ENCODE measurements at places on chromosomes 7 and 10.

GRCh38 chr10:113959383-113959760, 84.3 kb upstream of the ADRB1 start:
- no peak for DNase-seq

- no peak for DNase-seq
Observed at GRCh38 chr10:63258920-63259678, 126.0 kb downstream of the NRBF2 start.

- no peak for DNase-seq
Observed at GRCh38 chr10:50231515-50232260, 19.6 kb downstream of the ASAH2 start.

DNA sequence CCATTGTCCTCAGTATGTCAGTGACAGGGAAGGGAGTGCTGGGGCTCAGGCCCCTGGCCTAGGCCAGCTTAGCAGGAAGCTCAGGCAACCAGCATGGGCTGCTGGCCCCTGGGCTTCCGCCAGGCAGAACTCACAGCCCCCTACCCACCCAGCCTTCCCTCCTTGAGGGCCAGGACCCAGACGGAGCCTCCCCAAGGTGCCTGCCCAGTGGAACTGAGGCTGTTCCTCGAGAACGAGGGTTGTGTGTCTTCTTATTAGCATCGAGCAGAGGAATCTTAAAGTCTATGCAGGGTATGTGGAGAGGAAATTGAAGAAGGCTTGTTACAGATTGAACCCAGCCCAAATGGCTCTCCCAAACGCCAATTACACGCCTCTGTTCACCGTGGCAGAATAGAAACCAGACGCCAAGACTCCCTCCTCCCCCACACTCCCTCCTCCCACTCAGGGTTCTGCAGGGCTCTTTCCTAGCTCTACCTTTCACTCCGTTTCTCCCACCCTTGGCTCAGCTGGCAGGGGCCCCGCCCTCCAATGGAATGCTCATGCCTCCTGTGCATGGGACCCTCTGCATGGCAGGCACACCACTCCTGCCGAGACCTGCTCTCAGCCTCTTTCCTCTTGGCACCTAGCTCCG, 134.4 kb downstream of the ZMIZ1 start:
- DNase-seq, result no peak

DNA sequence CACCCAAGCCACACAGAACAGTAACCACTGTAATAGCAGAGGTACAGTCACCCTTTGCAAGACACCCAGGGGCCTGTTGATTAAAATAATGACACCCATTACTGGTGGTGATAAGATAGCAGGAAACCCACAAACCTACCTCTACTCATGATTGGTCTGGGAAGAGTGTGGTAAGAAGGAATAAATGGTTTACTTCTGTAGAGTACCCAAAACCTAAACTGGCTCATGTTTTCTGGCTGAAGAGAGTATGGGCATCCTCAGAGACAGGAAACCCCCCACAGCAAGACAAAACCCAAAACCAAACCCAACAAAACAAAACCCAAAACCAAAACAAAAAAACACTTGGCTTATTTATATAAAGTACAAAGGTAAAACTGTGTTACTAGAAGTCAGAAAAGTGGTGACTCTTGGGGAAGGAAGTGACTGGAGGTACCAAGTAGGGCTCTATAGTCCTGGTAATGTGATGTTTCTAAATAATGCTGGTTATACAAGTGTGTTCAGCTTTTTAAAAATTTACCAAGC, 15.5 kb upstream of the DNAJB12 start:
- DNase-seq, result no peak

- DNase-seq, result no peak
Observed at GRCh38 chr10:78039743-78040142, 6.1 kb downstream of the RPS24 start.

DNA sequence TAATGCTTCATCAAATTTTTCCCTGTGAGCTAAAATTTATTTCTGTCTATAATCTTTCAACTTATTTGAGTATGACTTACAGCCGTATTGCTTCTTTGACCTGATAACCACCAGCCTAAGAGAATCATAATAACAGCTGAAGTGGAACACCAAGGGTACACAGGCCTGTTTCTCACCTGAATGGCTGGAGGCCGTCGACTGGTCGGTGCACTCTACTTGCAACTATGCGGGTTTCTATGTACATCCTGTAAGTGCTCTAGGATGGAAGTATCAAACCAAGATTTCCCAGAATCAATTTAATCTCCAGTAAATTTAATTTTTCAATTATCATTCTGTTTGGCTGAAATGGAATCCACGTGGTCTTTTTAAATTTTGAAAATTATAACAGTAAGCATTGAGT, 504.8 kb upstream of the PHF14 start:
- no peak for DNase-seq

GRCh38 chr7:76343294-76343930, 15.4 kb downstream of the YWHAG start:
- no peak for DNase-seq

DNA sequence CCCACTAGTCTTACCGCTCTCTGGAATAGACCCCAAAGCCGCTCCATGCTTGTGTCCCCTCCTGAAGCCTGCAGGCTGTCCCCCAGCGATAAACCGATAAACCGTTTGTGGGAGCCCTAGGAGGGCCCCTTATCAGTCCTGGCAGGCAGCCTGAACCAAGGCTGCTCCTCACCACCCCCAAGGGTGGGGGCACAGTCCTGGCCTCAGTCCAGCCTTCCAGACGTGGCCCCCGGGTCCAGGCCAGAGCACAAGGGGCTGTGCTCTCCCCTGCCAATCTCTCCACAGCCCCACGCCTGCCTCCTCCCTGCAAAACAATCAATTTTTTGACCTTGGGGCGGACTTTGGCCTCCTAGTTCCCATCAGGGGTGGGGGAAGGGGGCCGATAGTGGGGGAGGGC, at the start of gene TFR2:
Gene TFR2, minus strand, starts transcription at position 90 of the 397 bp plus-strand sequence. Its CDS starts 43 bp downstream, at position 47.
- DNase-seq, result no peak

- no peak for DNase-seq
Observed at GRCh38 chr7:43392638-43393330, 190.1 kb upstream of the STK17A start.

DNA sequence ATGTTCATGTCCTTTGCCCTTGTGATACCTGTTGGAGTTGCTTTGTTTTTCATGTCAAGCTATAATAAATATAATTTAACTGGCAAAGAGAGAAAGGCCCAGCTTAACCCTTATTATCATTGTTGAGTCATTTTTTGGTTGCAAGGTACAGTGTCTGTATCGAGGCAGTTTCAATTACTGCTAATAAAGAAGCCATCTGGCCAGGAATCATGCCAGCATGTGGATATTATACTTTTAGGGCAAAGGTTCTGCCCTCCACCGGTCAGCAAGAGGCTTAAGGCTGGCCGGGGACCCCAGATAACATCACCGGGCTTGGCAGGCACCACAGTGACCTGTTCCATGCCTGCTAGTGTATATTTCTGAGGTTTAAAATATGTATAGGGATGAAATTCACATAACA, 9.0 kb upstream of the CYP3A4 start:
- no peak for DNase-seq

- no peak for DNase-seq
Observed at GRCh38 chr7:92639213-92639896, 49.2 kb upstream of the FAM133B start.

GRCh38 chr7:11208883-11209465, 235.3 kb downstream of the PHF14 start:
- no peak for DNase-seq

- DNase-seq, result no peak
Observed at GRCh38 chr7:75658802-75659201, 79.9 kb downstream of the HIP1 start.

DNA sequence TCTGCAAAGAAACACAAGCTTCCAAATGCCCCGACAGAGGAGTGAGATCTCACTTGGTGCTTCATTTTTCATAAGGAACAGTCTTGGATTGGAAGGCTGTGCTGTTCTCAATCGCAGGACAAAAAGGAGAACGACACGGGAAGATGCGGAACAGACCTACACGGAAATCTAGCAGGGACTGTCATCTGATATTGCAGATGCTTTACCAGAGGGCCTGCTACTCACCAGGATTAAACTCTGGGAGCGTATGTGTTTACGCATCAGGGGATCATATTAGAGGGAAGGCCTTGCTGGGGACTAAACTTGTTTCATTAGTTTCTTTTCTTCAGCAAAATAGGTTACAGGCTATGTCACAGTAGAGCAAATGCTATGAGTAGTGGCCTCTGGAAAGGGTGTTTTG, 82.8 kb upstream of the EEPD1 start:
- DNase-seq, result no peak

DNA sequence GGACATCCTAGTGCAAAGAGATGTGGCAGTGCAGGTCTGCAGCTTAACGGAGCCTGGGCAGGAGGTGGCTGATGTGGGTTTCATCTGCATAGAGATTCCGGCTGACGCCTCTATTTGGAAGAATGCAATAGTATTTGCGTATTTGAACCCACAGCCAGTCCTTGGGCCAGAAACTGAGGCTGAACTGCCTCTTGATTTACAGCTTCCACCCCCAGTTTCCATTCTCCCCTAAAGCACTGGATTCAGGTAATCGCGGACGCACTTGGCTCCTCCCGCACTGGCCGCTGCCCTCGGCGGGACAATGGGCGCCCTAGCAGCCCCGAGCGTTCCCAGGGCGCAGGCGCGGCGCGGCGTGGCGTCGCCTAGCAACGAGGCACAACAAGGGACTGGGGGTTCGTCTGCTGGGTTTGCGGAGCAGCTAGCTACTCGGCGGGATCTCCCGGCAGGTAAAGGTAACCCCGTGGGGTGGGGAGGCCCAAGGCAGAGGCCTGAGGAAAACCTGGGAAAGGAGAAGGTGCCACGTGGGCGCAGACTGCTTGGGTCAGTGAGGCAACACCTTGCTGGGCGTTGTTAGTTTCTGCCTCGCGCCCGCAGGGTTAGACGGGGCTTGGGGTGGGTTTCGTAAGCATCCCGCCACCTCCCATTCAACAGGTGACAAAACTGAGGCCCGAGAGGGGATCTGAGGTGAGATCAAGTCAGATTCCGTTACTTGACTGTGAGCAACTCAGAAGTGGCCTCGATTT, at the start of gene ARMC3:
Gene ARMC3, plus strand, starts transcription at position 393 of the 743 bp plus-strand sequence. CDS start 3,944 bp downstream, outside the sequence.
- DNase-seq, result peak; percentile 11

DNA sequence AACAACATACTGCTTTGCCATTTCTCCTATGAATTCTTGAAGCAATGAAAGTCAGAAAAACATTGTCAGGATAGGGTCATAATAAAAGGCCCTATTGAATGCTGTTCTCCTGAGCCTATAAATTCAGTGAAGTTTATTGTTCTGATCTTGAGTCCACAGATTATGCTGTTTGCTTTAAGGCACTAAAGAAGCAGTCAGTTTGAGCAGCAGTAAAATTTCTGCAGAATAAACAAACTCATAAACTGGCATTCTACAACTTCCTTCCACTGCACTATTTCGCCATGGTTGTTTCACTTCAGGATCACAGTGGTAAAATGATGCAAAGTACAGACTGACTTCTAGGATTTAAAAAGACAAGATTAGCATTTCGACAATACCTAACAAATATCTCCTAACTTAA, 503.2 kb downstream of the SH2D4B start:
- no peak for DNase-seq

DNA sequence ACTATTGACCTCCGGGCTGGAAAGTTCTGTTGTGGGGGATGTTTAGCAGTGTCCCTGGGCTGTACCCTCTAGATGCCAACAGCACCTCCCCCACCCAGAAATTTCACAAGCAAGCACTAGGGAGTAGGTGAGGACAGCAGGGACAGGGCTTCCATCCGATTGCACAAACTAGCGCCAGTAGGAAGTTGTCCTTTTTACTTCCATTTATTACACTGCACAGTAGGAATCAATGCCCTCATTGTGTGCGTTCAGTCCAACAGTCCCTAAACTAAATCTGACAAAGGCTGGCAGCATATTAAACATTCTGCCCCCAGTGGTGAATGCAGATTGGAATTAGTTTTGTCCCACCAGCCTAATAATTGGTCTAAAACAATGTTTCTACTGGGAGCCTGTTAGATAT, 6.4 kb upstream of the SOSTDC1 start:
- no peak for DNase-seq

DNA sequence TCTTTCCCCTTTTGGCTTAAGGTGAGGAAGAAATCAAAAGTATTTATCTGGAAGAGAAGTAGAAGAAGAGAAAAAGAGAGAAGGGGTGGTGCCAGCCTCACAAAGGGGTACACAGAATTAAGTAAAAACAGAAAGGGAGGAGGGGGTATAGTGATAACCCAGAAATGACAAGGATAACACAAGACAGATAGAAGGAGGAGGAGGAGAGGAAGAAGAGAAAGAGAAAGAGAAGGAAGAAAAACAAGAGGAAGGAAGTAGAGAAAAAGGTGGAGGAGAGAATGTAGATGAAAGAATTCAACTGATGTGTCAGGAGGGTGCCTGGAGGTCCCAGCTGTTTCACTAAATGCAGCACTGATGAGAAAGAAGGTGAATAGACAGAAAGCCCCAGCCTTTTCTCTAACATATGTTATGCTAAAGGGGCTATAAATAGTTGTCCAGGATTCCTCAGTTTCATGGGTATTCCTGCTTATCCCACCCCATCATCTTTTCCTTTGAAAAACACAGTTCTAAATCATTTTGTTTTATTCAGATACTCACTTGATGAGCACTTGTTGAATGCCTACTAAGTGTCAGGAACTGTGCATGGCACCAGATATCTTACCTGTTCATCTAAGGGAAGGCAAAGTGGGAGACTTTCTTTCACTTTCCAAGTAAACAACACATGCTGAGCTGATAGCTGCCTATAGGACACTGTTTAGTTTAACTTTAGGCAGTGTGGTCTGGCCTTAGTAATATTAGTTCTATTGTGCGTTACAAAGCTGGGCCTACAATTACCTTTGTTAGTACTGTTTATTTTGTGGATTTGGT, 8.0 kb downstream of the SEMA3E start:
- DNase-seq, result no peak

DNA sequence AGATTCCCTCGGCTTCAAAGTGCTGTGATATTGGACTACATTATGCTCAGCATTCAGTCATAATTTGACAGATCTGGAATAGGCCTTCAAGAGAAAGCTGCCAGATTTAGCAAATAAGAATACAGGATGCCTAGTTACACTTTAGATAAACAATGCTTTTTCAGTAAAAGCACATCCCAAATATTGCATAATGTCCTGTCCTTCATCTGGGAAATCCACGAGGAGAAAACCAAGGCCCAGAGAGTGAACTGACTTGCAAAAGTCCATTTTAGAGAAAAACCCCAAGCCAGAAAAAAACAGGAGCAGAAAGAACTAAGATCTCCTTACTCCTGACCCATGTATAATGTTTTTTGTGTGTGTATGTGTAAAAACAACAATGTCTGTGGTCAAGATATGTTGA, 12.0 kb upstream of the BLNK start:
- DNase-seq, result no peak

DNA sequence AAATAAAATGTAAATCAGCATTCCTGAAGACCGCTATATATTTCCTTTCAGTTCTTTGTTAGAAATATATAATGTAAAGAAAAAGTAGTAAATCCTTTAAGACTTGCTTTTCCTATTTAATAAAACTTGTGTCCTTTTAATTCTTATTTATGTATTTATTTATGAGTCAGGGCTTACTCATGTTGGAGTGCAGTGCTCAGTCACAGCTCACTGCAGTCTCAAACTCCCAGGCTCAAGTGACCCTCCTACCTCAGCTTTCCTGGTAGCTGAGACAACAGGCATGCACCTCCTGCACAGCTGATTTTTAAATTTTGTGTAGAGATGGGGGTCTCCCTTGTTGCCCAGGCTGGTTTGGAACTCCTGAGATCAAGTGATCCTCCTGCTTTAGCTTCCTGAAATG, 724.5 kb downstream of the ANKRD7 start:
- DNase-seq, result no peak

Measured in stimulated activated CD4-positive, alpha-beta T cell treated with anti-CD3 and anti-CD28 coated beads, Interleukin-1b, Interleukin-23, amount 100 ng/mL, for 1 hour (primary cell).